ENCODE measurements at places on chromosomes 13 and 19.

- DNase-seq, result no peak
Measured at GRCh38 chr13:39516096-39516495, 86.9 kb downstream of the LHFPL6 start.

- no peak for DNase-seq
Measured at GRCh38 chr13:50453188-50453587, 390.3 kb downstream of the DLEU7 start.

- no peak for DNase-seq
Measured at GRCh38 chr13:52345631-52346251, 60.2 kb downstream of the THSD1 start.

DNA sequence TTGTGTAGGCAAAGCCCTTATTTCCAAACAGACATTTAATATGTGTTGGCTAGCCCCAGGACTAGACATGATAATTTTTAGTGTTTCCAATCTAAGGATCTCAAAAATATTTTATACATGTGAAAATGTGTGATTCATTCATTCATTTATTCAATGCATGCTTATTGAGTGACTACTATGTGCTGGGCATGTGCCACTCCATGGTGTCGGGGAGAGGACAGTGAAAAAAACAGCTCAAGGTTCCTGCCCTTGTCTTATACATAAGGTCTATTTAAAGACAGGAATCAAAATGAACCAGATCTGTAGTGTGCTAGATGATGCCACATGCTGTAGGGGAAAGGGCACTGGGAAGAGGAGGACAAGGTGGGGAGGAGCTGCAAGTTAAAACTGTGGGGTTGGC is 36.5 kb downstream of the GJA3 start:
- no peak for DNase-seq

Data from CD4-positive, alpha-beta memory T cell (primary cell).